Dermis blood vessel endothelial cell (primary cell): ENCODE measurements at places on chromosomes 12 and 14. TPM values are rescaled to one million over a fixed set of nuclear protein-coding genes. Genes with fewer than 3 reads are reported as not detected.

- no peak for DNase-seq
Measured at GRCh38 chr12:98744680-98745079, 99.6 kb downstream of the APAF1 start.

GRCh38 chr14:53663709-53664108, 292.9 kb downstream of the BMP4 start:
- peak; percentile 64 for DNase-seq

DNA sequence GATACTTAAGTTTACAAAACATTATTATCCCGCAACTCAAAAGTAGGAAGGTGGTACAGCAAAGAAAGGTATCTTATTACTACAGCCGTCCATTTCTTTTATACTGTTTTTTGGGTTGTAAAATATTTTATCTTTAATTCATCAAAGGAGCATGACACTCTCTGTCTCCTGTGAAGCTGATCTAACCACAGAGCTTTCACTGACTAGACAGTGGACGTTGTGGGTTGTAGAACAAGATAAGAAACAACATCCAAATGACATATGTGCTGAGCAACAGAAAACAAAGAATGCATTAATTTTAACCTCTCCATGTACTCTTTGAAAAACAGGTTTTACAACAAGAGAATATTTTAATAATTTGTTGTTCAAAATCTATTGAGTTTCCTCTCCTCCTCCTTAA, 195.9 kb upstream of the FBXO33 start:
- no peak for DNase-seq

DNA sequence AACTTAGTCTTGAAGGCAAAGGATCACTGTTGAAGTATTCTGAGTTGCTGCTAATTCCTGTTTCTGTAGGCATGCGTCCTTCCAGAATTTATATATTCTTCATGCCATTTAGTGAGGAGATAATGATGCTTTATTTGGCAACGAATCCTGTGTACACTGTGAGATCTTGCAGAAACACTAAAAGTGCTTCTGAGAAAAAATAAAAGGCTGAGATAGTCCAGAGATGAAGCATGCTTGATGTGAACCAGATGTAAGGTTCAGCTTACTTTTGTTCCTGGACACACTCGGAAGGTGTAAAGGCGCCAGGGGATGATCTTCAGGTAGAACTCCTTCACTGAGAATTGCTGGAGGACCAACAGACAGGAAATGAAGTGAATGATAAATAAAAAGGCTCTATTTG, 39.1 kb downstream of the AREL1 start:
- DNase-seq, result no peak

- no peak for DNase-seq
Measured at GRCh38 chr12:31228811-31229792, 96.8 kb downstream of the SINHCAF start.

GRCh38 chr14:39229222-39229543, 4.5 kb upstream of the MIA2 start:
- DNase-seq, result no peak

DNA sequence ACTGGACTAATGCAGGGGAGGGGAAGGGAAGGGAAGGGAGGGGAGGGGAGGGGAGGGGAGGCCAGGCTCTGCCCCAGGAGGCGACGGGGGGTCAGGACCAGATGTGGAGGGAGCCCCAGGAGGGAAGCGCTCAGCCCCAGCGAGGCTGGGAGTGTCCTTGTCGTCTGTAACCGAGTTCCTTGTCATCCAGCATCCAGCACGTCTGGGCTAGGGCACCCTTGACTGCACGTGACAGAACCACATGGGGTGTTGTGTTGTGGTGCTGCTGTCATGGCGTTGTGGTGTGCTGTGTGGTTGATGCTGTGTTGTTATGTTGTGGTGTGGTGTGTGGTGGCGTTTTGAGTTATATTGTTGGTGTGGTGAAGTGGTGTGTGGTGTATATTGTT, 28.4 kb upstream of the SFSWAP start:
- DNase-seq, result no peak

Gene DAD1
- total RNA-seq, result 270 and 389 TPM in 2 replicates

Gene PRICKLE1
- total RNA-seq, result 11.6 and 12.3 TPM in 2 replicates

DNA sequence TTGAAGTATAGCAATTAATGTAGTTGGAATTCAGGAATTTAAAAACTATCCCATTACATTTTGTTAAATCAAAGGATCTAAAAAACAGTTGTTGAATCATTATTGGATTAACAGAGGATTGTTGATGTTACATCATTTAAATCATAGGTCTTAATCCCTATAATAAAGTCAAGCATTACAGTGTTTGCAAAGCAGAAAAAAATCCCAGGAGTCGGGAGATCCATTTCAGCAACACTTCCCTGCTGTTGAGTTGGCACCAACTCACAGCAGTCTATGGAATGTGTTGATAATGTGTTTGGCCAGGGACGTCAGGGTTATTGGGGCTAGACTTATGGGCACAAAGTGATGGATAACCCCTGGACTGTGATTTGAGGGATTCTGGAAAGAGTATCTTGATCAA, 99.1 kb upstream of the TMTC1 start:
- no peak for DNase-seq

Gene SMAGP
- total RNA-seq, result 15.1 and 24.0 TPM in 2 replicates

DNA sequence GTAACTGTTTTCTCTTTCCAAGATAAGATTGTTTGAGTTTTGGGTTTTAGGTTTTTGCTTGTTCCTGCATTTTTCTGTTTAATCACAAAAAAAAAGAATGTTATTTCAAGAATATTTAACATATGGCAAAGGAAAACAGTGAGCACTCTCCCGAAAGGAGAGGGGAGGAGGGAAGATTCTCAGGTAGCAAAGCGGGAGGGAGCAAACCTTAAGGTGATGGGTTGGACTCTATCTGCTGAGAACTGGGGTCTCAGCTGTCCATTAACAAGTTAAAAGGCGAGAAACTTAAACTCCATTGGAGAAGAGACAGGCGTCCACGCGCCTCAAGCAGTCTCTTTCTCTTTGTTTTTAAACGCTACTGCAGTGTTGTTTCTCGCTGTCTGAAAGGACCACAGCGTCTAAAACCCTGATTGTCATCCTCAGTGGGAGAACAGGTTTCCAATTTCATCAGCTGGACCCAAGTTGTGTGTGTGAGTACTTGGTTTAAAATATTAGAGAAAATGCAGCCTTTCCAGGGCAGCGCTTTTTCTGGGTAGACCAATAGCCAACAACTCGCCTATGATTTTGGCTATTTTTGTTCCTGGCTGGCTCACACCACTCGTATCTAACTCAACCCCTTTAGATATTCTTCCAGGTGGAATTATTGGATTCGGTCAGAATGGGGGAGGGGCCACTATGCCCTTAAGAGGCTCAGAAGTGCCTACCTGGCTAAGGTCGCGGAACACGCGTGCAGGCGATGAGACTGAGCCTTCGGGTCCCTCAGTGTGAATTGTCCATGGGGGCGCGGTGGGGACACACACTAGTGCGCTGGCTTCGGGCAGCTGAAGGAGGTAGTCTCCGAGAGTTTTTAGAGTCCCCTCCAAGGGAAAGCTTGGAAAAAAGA, 8.2 kb downstream of the SIX1 start:
- DNase-seq, result no peak

Gene RNASE1
- total RNA-seq, result 28.6 and 64.0 TPM in 2 replicates
